ENCODE measurements at places on chromosomes 2 and 18.

GRCh38 chr2:98020516-98020915, 24.8 kb upstream of the TMEM131 start:
- no peak for DNase-seq

GRCh38 chr2:71889759-71890684, 257.6 kb downstream of the CYP26B1 start:
- no peak for DNase-seq

- DNase-seq: no peak
Observed at GRCh38 chr18:34871435-34871834, 161.3 kb downstream of the DTNA start.

- no peak for DNase-seq
Observed at GRCh38 chr2:147916723-147917122, 71.9 kb downstream of the ACVR2A start.

- DNase-seq: no peak
Observed at GRCh38 chr2:232576995-232577394, 26.5 kb downstream of the EIF4E2 start.

GRCh38 chr2:38754506-38754905, 3.3 kb upstream of the SRSF7 start:
- DNase-seq: no peak

GRCh38 chr2:219002395-219003266, 9.4 kb upstream of the CRYBA2 start:
- no peak for DNase-seq

DNA sequence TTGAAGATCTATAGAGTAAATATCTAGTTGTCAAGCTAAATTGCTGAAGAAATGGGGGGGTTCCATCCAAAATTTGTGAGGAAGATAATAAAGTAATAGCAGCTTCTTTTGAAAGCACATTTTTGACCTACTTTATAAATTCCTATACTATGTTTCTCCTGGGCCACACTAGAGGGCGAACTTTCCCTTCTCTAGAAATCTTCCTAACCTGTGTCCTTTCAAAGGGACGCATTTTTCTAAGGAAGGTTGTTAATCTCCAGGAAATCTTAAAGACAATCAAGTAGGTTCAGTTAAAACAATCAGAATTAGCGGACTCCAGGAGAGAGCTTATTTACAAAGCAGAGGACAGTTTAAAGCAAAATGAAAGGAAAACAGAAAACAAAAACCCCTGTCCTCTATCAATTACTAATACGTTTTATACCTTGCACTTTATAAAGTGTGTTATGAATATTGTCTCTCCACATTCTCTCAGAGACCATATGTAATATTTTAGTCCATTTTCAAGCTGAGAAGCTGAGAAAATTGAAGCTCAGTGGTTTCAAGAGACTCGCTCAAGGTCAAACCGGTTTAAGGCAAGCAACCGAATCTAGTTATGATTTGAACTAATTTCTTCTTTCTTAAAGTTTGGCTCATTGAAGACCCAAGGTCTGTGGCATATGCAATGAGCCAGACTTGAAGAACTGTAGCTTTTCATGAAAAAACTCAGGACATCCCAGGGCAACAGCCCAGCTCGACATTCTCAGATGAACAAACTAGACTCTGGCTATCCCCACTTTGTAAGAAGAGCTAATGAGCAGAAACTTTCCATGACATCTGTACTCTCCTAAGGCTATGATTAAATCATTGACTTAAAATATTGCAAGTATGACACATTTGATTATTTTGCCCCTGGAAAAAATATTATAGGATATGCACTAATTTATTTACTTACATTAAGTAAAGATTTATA, 273.6 kb downstream of the PAX3 start:
- DNase-seq: no peak

GRCh38 chr18:46950064-46950656, 32.8 kb downstream of the KATNAL2 start:
- DNase-seq: no peak

DNA sequence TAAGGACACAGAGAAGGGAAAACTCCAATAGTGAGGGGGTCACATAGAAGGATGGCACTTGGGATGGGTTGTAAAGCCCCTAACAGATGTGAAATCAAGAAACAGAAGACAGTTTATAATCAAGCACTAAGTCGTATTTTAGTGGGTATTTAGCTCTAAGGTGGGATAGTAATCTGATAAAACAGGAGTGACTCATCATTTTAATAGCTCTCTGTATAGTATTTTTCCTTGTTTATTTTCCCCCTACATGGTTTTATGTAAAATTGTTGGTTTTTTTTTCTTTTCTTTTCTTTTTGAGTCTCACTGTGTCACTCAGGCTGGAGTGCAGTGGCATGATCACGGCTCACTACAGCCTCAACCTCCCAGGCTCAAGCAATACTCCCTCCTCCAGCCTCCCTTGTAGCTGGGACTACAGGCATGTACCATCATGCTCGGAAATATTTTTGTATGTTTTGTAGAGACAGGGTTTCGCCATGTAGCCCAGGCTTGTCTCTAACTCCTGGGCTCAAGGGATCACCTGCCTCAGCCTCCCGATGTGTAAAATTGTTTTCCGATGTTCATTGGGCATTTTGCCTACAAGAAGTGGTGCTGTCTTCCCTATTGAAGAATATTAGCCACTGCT, 142.6 kb upstream of the SERPINE2 start:
- no peak for DNase-seq

- DNase-seq: no peak
Observed at GRCh38 chr18:57792631-57793301, 10.3 kb downstream of the ATP8B1 start.

DNA sequence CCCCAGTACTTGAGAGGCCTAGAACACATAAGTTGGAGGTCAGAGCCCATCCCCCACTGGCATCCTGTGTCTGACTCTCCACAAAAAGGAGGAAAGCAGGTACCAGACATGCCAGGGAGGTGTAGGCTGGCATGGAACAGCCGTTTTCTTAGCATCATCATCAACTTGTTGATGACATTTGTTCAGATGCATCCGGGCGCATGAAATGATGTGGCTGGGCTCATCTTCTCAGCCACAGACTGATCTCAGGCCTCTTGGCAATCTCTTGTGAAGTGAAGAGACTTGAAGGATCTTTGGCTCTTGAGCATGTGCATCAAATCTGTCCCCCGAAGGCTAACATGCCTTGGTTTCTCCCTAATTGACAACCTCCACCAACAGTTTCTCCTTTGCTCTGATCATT, 243.3 kb downstream of the TSN start:
- no peak for DNase-seq

DNA sequence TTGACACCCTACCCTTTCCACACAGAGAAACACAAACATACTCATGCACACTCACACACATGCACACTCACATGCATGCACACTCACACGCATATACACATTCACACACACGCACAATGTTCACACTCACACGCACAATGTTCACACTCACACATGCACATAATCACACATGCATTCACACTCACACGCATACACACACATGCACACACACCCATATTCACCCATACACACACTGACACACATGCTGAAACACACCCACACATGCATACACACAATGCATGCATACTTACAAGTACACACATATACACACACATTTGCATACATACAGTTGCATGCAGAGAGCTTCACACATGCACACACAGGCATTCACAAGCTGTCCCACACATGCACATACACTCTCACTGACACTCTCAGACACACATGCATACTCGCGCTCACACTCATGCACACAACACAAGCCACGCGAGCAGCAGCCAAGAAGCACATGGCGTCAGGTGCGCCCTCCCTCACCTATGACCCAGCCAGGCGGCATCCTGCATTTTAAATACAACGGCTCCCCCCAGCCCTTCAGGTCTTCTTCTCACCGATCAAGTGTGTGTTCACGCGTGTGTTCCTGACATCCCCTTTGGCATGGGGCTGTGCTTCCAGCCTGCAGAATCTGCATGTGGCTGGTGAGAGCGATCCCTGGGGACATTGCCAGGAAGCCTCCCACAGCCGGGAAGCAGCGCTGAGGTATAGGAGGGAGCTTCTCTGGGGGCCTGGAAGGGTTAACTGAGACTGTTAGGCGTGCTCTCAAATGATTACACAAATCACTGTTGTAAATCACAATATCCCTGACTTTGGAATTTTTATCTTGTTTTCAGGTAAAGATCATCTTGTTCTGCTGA, 195.1 kb downstream of the RTP5 start:
- DNase-seq: no peak

GRCh38 chr2:25479761-25480160, 138.0 kb upstream of the DNMT3A start:
- DNase-seq: no peak

GRCh38 chr2:3624059-3624794, 29.3 kb downstream of the COLEC11 start:
- DNase-seq: no peak

- no peak for DNase-seq
Observed at GRCh38 chr2:96537734-96538486, 1.4 kb downstream of the ARID5A start.

- DNase-seq: no peak
Observed at GRCh38 chr2:231521443-231521842, 8.8 kb downstream of the NMUR1 start.

GRCh38 chr2:37873229-37873628, 51.9 kb upstream of the RMDN2 start:
- DNase-seq: no peak

- no peak for DNase-seq
Observed at GRCh38 chr2:24824966-24825882, 32.0 kb downstream of the CENPO start.

GRCh38 chr2:42547014-42547413, 21.4 kb upstream of the MTA3 start:
- no peak for DNase-seq

GRCh38 chr2:197515315-197515738, 539 bp upstream of the MOB4 start:
- DNase-seq: no peak

- no peak for DNase-seq
Observed at GRCh38 chr2:128714285-128714684, 395.6 kb upstream of the HS6ST1 start.

GRCh38 chr18:74222710-74223494, 68.9 kb downstream of the CYB5A start:
- no peak for DNase-seq

- no peak for DNase-seq
Observed at GRCh38 chr2:169107645-169108044, 38.3 kb downstream of the DHRS9 start.

DNA sequence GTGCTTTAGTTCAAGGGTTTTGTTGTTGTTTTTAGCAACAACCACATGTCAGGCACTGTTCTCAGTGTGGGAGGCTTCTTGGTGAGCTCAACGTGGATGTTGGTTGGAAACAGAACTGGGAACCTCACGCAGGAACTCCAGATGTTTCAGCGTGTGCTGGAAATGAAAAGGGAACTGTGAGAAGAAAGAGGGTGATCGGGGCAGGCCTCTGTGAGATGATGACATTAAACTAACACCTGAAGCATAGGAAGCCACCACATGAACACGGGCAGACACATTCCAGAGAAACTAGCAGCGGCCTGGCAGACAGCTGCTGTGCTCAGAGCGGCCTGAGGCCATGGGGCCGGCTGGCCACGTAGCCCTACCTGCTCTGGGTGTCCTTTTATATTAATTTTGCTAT, 66.4 kb downstream of the COA5 start:
- DNase-seq: no peak

GRCh38 chr2:75540994-75541393, 19.7 kb downstream of the EVA1A start:
- DNase-seq: no peak

All from stimulated activated CD8-positive, alpha-beta memory T cell treated with anti-CD3 and anti-CD28 coated beads, Interleukin-7, amount 100 ng/mL, for 4 hours (primary cell).